Chondrocyte (in vitro differentiated cells): ENCODE measurements at places on chromosomes 16 and 17. TPM values are rescaled to one million over a fixed set of nuclear protein-coding genes. Genes with fewer than 3 reads are reported as not detected.

DNA sequence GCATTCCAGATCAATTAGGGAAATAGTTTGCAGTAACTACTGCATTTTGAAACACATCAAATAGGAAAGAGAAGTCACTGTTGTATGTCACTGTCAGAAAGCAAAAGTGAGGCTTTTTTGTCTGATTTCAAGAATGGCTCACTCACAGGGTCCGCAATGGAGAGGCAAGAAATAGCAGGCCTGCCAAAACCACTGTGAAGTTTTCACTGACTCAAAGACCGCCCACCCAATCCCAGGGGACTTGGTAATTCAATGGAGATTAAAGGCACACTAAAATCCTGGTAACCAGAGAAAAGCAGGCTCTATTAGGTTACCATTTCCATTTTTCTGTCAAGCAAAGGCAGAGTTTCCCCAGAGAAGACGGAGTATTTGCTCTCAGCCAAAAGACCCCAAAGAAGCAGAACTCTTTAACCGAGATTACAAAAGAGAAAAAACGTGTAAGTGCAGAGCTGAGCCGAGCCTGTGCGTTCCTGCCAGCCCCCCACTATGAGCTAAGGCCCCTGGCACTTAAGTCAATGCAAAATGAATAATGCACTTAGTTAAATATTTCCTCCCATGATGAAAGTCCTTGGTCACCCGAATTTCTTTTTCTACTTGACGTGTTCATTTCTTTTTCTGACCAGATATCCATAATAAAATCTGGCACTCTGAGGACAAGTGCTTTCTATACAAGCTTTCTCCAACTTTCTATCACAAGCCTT, 57.0 kb downstream of the FOXL1 start:
- DNase-seq: no peak

- DNase-seq: no peak
Measured at GRCh38 chr16:66563574-66564334, 2.5 kb upstream of the CMTM1 start.

GRCh38 chr16:21265104-21265837, 12.8 kb downstream of the CRYM start:
- DNase-seq: no peak

GRCh38 chr17:57104461-57105175, 19.6 kb downstream of the AKAP1 start:
- DNase-seq: no peak

The DNAH2 gene
- not detected in 3 replicates for total RNA-seq

DNA sequence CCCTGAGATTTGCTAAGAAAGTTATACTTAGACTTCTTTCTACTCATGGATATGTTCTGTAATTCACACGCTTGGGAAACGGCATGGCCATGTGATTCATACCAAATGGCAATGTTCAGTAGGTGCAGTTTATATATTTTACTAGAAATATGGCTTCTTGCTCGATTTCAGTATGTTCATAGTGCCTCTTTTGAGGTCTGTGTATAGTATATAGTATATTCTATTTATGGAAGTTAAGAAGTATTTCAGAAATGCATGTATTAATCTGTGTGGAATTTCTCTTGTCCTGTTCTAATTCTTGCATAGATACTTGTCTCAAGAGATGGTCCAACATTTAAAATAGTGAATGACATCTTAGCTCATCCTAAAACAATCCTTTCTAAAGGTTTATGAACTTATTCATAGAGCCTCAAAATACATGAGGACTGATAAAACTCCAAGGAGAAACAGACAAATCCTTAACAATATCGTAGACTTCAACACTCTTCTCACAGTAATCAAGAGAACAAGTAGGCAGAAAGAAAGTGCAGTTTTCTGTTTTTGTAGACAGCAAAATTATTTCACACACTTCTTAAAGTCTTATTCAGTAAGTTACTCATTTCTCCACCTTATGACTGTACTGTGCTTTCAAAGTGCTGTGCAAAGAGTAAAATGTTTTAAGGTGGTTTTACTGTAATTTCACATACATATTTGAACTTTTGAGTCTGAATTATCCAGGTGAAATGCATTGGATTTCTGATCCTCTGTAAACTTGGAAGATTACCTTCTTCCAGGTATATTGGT, 11.1 kb downstream of the BPTF start:
- DNase-seq: no peak

DNA sequence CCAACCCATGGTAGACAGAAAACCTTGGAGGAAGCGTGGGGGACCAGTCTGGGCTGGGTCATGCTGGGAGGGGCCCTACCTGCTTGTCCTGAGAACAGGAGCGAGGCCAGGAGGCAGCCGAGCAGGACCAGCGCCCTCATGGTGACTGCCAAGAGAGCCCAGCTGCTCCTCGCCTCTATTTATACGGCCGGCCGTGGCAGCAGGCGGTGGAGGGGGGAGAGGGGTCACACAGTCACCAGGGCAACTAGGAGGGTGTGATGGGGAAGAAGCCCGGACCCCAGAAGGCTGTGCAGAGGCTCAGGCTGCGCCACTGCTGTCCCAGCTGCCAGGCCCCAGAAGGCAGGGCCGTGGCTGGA, at the start of gene SRL:
Gene SRL, minus strand, starts transcription at position 153 of the 356 bp plus-strand sequence. Its CDS starts 13 bp downstream, at position 140.
- DNase-seq: no peak

DNA sequence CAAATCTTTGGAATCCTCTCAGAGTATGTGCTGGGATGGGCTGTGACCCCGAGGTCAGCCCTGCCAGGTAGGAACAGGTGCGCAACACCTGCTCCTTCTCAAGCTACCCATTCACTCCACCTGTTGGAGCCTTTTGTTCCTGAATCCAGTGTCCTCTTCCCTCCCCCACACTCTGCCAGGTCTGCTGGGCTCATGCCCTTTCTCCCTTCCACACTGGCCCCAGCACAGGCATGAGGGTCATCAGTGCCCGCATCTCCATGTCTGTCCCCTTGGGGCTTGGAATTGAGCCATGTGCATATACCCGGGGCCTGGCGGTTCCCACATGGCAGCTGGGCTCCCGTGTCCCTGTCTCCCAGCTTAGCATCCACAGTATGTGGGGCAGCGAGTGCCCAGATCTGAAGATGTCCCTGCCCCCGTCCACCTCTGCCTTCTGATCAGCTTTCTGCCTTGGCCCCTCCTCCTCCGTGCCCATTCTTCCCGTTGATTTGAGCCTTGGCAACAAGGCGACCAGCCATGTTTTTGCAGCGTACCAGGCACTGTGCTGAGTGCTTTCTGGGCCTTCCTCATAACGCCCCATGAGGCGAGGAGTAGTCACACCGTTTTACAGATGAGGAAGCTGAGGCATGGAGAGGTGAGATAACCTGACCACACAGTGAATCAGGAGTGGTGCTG, 102.2 kb downstream of the RAP1GAP2 start:
- DNase-seq: no peak

- DNase-seq: no peak
Measured at GRCh38 chr17:13197586-13197985, 179.8 kb upstream of the ELAC2 start.

The CCL4 gene
- total RNA-seq: not detected in 3 replicates

DNA sequence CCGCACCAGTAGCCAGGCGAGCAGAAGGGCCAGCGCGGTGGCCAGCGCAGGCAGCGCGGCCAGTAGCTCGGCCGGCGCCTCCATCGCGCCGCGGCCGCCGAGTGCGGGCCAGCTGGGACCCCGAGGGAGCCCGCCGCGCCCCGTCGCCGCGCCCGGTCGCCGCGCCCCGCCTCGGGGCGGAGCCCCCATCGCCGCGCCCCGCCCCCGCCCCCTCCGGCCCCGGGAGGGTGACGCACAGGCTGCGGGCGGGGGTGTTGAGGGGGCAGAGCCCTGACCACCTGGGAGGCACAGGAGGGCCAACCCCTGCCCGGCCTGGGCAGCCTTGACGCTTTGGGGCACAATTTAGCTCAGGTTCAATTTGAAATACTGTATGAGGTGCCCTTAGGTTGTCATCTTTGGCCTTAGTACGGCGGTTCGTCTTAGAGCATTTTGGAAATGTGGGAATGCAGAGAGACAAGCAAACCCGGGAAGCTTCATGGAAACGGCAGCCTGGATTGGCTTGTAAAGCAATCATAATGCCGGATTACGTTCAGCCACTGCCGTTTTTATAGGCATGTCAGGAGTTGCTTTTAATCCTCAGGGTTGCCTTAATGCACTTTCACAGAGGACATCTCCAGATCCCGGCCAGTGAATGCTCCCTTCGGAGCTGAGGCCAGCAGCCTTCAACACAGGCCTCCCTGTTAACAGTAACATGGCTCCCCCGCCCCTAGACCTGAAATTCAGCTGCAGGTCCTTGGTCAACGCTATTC, at the start of gene MXRA7:
Gene MXRA7, minus strand, starts transcription at position 103 of the 749 bp plus-strand sequence. Its CDS starts 19 bp downstream, at position 84.
- no peak for DNase-seq

GRCh38 chr17:77160875-77161530, 20.2 kb downstream of the SEC14L1 start:
- no peak for DNase-seq

DNA sequence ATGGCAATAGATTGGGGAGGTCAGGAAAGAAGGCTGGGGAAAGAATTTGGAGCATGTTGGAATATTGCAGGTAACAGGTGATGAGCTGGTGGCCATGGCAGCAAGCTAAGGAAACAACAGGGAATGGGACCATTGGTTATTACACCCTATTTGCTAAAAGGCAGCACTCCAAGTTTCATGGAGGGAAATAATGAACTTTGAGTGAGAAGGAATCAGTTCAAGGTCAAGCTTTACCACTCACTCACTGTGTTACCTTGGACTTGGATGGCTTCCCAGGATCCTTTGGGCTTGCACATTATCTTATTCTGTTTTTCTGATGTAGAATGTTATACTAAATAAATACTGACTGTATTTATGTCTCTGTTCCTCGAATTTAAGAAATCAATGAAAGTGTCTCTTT, 792.8 kb upstream of the CDH8 start:
- no peak for DNase-seq

DNA sequence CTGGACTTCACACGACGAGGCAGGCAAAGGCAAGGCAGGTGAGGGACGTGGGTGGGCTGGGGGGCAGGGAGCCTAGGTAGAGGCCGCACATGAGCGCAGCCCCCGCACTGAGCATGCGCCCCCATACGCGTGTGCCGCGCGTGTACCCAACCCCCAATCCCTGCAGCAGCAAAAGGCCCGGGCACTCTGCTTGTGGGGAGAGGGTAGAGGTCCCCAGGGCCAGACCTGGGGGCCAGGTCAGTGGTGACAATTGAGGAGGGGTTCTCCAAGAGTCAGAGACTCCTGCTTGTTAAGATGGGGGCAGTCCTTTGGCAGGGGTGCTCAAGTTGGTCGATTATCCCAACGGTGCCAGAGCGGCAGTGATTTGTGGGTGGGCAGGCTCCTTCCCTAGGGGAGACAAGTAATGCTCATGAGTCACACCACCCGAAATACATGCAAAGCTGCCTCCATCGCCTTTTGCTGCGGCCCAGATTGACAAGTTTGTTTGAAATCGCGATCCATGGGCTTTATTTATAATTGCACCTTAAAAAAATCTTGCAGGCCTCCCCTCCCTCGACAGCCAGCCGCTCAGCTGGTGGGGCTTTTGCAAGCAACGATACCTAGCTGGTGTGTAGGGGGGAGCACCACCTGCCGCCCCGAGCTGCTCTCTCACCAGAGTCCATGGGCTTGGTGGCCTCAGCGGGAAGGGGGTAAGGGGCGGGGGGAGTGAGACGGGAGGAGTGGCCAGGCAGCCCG, 1.1 kb upstream of the GIT1 start:
- DNase-seq: peak; percentile 89

DNA sequence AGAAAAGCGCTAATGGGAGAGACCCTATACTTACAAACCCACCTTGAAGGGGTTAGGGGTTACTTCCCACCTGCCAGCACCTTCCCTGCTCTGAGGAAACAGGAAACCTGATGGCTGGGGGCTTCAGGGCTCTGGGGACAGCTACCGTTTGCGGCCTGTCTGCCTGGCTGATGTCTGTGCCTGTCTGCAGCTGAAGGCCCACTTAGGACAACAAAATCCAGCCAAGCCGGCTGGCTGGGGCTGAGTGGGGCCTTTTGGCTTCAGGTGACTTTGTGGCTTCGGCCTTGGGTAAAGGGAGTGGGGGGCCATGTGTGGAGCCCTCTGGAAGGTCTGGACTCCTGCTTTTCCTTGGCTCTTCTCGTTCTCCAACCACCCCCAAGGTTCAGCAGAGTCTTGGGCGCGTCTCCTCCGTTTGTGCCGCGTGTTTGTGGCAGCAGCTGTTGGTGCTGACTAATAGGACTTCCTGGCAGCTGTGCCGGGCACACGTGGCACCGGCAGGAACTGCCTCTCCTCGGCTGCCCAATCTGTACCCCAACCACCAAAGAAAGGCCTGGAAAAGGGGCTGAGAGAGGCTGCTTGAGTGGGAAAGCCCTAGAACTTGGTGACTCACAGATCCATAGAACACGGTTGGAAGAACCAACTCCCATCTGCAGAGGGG, 186.7 kb downstream of the MSI2 start:
- no peak for DNase-seq

DNA sequence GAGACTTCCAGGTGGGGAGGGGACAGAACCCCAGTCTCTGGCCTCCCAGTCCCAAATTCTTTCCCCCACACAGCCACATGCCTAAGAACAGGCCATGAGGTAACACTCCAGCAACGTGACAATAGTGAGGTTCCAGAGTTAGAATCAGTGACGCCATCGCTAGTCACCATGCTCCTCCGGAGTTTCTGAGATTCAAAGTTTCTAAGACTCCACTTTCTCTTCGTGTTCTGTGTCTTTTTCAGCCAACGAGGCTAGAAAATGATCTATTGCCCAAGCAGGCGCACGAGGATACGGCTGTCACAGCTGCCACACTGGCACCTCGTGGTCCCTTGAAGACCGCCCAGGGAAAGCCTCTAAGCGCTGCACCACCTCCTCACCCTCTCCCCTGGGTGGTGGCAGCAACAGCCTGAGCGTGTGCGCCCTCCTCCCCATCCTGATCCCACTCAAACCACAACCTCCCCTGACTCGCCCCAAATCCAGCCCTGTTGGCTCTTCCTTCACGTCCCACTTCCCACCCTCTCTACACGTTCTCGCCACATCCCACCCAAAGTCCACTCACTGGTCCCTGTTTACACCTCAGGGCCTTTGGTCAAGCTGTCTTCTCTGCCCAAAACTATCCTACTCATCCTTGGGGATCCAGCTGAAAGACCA, 1.0 kb downstream of the MCRIP1 start:
- DNase-seq: no peak

The MT2A gene
- 160 to 407 TPM (median 183 TPM) in 3 replicates for total RNA-seq
